Fibroblast of skin of right quadriceps (primary cell): ENCODE measurements at places on chromosomes 6 and 20.

DNA sequence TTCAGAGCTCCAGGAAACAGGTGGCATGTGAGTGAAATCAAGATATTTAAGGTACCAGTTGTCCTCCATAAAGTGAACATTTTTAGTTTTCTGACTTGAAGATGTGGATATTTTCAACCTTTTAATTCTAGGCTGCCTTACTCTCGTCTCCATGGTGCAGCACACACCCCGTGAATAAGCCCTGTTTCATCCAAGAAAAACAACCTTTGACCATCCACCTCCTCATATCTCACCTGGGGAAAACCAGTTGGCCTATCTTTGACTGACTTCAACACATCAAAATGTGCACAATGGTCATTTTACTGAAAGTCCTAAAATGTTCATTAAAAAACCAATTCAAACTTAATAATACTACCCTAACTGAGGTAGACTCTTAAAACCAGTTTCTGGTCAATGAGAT lies 73.8 kb upstream of the CD2AP start:
- no peak for DNase-seq

DNA sequence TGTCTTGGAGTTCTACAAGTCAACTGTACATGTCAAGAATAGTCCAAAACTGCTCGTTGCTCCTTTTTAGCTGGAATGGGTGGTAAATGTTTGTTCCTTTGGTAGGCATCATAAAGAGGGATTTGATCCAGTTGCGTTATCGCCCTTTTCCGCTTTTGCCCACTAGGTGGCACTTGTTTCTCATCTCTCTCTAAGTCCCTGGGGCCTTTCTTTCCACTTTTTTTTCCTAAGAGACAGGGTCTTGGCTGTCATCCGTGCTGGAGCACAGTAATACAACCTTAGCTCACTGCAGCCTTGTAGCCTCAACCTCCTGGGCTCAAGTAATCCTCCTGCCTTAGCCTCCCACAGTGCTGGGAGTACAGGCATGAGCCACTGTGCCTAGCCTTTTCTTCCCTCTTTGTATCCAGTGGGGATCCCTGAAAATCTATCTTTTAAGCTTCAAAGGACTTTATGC lies 20.7 kb downstream of the GTPBP2 start:
- DNase-seq: peak; percentile 75

- DNase-seq: no peak
Observed at GRCh38 chr6:75612434-75612833, 10.8 kb downstream of the SENP6 start.

DNA sequence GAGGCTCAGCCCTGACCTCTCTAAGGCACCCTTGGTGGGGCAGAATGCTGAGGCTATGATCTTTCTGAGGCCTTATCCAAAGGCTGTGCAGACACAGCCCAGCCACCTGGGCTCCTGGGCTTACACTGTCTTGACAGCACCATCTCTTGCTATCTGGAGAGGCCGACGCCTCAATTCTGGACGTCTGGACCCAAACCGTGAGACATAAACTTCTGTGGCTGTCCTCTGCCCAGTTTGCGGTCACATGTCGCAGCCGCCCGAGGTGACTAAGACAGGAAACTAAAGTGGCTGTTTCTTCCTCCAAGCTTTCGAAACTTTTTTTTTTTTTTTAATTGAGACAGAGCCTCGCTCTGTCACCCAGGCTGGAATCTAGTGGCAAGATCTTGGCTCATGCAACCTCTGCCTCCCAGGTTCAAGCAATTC lies 49.3 kb downstream of the PRR18 start:
- DNase-seq: no peak

DNA sequence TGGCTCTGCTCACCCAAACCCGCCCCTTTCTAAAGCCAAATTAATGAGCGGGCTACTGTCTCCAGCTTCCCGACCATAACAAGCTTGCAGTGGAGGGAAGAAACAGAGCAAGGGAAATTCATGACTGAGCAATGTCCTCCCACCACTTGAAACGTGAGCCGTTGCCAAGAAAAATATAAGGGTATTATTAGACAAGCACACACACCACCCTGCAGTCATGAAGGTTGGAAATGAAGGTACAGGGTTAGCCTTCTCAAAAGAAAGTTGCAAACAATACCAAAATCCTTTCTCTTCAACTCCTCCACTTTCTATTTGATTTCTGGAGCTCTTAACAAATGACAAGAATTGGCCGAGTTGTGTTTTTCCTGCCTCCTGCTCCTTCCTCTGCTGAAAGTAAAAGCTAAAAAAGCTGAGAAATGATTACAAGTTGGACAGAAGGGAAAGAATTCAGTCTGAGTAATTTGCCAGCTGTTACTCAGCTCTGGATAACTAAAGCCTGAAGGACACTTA lies 151.1 kb upstream of the B3GAT2 start:
- peak; percentile 62 for DNase-seq

- no peak for DNase-seq
Observed at GRCh38 chr6:57040011-57040410, 6.5 kb upstream of the KIAA1586 start.

DNA sequence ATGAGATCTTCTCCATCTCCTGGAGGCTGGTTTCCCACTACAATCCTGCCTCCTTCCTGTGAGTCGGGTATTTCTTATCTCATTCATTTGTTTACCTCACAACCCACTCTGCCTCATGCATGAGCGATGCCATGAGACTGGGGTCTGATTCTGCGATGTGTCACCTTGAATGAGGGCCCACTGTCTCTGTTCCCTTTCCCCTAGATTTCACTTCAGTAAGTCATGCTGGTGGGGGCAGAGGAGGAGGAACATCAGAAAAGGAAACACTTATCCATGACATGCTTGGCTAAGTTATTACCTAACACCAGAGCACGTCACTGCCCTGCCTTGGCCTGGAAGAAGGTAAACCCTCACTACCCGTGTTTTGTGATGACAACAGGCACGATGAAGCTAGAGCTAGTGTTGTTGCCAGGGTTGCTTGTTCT lies 337.4 kb upstream of the PRDM1 start:
- peak; percentile 57 for DNase-seq

DNA sequence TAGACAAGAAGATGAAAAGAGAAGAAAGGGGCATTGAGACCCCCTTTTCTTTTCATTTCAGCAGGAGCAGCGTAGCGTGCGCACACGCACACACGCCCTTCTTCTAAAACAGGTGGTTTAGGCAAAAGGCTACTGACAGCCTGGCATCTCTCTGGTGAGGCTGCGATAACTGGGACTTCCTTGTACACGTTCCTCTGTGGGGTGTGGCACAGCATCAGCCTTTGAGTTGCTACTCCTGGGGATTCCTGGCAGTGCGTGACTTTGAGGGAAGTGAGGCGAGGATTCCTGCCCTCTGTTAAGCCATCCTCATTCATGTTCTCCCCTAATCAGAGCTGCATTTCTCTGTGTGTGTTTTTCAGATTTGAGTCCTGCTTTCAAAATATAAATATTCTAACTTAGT lies 94.7 kb downstream of the TMEM170B start:
- no peak for DNase-seq

DNA sequence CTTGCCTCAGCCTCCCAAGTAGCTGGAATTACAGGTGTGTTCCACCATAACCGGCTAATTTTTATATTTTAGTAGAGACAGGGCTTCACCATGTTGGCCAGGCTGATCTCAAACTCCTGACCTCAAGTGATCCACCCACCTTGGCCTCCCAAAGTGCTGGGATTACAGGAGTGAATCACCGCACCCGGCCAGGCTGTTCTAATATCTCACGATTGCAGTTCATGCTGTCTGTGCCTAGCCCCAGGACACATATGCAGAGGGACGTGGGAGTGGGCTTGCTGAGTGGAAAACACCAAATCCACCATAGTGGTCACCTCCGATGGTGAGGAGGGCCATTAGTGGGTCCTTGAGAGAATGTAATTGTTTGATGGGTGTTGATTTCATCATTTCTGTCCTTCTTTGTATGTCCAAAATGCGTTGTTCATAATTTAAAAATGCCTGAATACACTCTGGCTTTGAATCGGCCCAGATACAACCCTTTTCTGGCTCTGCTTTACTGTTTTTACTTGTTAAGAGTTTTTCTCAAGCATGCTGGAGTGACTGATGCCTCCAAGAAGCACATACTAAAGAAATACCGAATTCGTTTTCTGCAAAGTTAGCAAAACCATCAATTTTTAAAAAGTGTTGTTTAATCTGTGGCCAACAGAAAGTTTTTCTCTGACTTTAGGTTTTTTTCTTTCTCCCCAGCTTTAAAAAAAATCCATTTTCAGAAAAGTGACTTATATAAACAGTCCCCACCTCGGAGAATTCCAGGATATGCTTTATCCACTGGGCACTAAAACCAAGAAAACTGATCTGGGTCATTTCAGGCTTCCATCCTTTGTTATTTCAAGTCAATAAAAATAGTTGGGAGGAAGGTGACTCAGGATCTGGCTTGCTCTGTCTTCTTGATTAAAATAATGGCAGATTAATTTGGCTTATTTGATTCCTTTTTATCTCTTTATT lies 18.8 kb upstream of the RALGAPA2 start:
- no peak for DNase-seq

DNA sequence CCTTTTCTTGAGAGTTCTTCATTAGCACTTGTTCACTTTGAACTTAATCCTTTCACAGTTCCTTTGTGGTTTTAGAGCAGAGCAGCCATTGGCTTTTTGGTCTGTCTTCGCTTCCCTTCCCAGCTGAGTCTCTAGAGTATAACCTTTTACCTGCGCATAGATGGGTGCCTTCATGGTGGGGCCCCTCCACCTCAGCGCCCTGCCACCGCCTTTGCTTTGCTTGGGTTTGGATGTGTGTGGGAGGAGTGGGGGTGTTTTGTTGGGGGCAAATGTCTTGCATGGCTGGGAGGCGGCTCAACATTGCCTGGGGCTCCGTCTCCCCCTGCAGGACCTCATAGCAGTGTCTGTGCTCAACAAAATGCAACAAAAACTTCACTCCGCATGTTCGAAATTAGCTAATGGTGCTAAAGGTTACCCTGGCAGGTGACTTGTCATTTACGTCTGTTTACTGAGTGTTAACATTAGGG lies 11.9 kb downstream of the PYGB start:
- DNase-seq: no peak

DNA sequence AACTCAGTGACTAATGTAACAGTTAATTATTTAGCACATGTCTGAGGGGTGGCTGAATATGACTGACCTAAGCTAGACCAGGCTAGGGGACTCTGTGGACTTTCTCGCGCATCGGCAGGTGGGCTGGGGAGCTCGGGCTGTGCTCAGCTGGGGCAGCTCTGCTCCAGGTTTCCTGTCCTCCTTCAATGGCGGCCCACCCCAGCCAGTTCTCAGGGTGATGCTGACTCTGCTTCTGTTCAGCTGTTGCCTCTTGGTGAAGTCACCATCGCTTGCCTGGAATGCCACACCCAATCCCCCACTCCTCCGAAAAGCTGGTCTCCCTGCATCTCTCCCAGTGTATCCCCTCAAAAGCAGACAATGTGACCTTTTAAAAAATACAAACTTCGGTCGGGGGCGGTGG lies 20.0 kb downstream of the PPP1R3G start:
- DNase-seq: no peak

DNA sequence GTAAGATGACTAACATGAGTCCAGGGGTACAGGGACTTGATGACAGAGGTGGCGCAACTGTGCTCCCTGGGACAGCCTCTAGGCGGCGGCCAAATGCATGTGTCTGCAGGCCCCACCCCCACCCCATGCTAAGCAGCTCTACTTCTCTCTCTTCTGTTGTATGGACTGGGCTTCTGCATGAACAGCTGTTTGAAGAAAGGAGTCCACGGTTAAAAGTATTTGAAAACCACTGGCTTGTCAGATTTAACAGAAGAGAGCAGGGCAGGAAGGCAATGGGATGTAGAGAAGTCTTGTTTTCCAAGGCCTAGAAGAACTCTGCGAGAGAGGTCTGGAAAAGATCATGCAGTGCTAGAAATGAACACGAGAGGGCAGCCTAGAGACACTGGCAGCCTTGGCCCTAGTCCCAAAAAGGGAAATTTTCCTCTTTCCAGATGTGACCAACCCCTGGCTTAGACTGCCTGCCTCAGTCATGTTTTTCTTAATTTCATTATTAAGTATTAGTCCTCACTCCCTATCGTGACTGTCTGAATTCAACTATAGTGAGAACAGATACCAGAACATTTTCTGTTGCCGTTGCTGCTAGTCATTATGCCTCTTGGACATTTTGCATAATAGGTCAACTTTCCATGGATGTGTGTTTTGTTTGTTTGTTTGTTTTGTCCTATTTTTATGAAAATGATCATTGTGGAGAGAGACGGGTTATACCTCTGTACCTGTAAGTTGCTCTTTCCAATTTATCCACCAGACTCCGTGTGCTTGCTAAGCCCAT lies 265.0 kb downstream of the ADGRG6 start:
- DNase-seq: peak; percentile 58

GRCh38 chr6:18431581-18431980 lies 44.4 kb downstream of the RNF144B start:
- DNase-seq: no peak

GRCh38 chr6:108873251-108873650 lies 25.0 kb downstream of the ARMC2 start:
- no peak for DNase-seq

GRCh38 chr6:163331245-163331644 lies 83.3 kb upstream of the QKI start:
- no peak for DNase-seq

DNA sequence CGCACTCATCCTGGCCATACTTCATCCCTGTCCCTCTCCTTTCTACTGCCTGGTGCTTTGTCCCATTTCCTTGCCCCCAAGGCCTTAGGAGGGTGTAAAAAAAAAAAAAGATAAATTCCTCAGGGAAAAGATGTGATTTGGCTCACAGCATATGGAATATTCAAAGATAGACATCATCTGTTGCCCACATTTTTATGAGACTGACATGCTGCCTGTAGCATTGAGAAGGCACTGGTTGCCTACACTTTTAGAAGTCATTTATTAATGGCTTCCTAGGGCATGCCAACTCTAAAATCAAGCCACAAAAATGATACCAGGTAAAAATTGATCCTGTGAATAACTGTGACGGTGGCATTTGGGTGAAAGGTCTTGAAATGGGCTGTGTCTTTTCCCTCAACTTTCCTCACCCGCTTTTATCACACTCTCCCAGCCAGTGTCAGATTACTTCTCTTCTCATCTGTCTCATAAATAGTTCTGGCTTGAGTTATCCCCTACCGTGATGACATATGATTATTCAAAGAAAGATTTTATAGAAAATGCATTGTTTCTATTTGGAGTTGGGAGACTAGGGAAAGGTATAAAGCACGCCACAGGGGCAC lies 139.4 kb downstream of the CARMIL1 start:
- DNase-seq: peak; percentile 27

GRCh38 chr6:139570166-139570565 lies 195.7 kb upstream of the CITED2 start:
- no peak for DNase-seq

DNA sequence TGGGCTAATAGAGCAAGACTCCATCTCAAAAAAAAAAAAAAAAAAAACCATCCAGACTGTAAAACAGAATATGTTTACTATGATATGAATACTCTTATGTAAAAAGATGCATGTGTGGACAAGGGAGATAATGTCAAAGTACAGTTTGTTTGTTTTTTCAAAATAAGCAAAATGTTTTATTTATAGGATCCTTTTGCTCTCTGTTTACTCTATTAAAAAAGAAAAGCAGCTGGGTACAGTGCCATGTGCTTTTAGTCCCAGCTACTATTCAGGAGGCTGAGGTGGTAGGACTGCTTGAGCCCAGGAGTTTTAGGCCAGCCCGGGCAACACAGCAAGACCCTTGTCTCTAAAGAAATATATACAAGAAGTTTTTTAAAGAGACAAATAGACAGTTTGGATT lies 38.1 kb downstream of the UQCC1 start:
- DNase-seq: no peak
